ENCODE measurements at places on chromosomes 12 and 14.
A peak's percentile ranks its signal among the peaks of the same experiment; 100 is the strongest.

DNA sequence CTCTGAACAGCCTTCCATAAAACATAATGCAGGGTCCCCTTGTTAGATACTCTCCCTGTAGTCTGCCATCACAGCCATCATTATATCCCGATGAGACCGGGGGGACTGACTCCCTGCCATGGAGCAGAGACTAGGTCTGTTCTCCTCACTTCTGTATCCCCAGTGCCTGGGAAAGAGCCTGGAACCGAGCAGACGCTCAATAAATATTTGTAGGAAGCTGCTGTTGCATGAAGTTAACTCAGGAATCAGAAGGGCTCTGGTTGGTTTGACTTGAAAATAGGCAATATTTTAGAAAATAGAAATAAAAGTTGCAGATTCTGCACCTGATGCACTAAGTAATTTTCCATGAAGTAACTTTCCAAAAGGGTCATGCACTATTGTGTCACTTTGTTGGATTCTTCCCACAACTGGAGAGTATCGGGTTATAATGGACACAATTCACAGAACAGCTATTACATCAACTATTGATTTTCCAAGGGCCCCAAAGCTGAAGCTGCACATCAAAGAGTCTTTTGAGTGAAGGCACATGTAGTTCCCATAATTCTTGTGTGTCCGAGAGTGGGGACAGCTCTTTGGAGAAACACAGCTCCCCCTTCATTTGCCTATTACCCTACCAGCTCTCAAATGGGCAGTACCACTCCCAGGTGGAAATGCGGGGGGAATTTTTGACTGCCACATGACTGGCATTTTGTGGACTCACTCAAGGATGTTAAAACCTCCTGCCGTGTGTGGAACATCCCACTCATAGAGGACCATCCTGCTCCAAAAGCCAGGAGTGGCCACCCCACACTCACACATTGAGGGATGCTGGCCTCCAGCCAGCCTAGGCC lies 18.8 kb downstream of the CLMN start:
- no peak for DNase-seq

- DNase-seq: no peak
These were observed 16.7 kb downstream of the ARG2 start for GRCh38 chr14:67636361-67636919.

GRCh38 chr14:90458536-90458935 lies 61.7 kb downstream of the CALM1 start:
- DNase-seq: no peak

DNA sequence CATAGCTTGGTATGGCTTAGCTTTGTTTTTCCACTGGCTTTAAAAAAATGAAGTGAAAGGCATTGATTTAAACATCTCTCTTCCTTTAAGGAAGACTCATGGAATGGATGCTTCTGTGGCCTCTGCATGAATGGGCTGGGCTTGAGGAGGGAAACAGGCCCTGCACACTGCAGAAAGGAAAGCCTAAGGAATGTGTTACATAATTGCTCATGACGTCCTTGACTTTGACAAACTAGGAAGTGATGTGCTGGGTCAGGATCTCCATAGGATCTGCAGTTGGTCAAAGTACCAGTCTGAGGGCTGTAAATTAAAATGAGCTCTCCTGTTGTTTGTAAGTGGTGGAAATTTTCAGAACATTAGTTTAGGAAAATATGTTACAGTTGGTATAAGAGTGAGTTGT lies 12.7 kb downstream of the SAMD4A start:
- no peak for DNase-seq

- DNase-seq: no peak
These were observed 369.7 kb upstream of the SYT1 start for GRCh38 chr12:78494911-78495310.

- no peak for DNase-seq
These were observed 36.0 kb upstream of the COCH start for GRCh38 chr14:30838351-30838750.

- no peak for DNase-seq
These were observed 34.6 kb downstream of the MTHFD1 start for GRCh38 chr14:64422756-64423155.

DNA sequence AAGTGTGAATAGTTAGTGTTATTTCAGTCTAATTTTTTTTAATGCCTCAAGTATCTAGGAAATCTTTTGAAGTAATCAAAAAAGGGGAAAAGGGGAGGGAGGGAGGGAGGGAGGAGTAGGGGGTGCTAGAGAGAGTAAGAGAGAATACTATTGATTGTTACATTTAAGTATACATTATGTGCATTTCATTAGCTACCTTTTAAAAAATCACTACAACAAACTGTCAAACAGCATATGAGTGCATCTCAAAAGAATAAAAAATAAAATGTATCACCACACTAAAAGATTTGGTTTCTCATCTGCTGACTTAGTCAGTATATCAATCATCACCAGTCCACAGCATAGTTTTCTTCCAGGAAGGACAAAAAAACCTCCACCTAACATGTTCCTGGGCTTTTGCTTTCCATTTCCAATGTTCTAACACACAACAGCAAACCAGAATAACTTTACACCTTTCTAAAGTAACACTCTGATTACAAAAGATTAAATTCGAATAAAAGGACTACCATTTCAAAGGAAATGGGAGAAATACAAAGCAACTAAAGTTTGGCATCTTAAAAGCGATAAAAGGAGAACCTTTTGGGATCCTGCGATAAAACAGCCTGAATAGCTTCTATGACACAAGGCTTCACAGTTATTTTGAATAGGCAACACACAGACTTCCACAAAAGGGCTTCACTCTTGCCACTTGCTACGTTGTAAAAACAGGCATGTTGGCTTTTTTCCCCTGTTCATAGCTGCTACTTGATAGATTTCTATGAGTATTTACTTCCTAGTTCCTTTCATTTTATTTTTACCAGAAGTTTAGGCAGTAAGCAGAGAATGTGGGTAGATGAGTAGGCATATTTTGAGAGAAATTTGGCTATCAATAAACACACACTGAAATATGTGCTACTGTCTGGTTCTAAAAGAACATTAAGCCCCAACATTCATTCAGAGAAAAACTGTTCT lies 160.9 kb downstream of the EPS8 start:
- no peak for DNase-seq

GRCh38 chr12:31887109-31887811 lies 72.0 kb upstream of the RESF1 start:
- DNase-seq: peak; percentile 74

- DNase-seq: no peak
These were observed 8.9 kb upstream of the ETNK1 start for GRCh38 chr12:22615963-22616501.

Measured in MM.1S (cell line).